ENCODE measurements at places on chromosomes 7 and 10.

- DNase-seq, result no peak
These were observed 31.6 kb downstream of the ABCB5 start for GRCh38 chr7:20647036-20647435.

DNA sequence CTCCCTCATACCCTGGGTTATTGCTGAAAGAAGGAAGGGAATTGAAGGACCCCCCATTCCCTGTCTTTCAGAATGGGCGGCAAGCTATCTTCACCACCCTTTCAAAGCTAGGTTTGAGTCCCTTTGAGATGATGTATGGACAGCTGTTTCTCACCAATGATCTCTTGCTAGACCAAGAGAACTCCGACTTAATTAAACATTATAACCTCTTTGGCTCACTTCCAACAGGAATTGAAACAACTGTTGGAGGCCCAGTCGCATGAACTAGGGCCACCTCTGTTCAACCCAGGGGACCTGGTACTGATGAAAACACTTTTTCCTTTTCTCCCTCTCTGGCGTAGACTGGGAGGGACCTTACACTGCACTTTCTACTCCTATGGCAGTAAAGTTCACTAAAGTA lies 110.6 kb downstream of the ITGB8 start:
- no peak for DNase-seq

GRCh38 chr7:690478-691360 lies 35.8 kb upstream of the DNAAF5 start:
- DNase-seq, result no peak

DNA sequence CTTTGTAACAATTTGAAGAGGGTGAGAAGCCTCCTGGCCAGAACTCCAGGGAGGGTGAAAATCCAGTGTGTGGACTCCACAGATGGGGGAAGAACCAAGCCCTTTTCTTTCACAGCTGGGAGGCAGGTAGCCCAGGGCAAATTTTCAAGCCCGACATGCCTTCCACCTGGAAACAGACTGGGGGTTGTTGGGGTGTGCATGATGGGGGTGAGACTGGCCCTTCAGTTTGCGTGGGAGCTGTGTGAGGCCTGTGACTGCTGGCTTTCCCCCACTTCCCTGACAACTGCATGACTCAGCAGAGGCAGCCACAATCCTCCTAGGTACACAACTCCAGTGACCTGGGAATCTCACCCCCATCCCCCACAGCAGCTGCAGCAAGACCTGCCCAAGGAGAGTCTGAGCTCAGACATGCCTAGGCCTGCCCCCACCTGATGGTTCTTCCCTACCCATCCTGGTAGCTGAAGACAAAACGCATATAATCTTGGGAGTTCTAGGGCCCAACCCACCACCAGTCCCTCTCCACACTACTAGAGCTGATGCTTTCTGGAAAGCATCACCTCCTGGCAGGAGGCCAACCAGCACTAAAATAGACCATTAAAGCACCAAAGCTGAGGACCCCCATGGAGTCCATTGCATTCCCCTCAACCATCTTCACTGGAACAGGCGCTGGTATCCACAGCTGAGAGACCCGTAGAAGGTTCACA lies 445.4 kb downstream of the TFEC start:
- DNase-seq, result no peak

GRCh38 chr10:2284071-2284470 lies 546.7 kb upstream of the ADARB2 start:
- DNase-seq, result no peak

DNA sequence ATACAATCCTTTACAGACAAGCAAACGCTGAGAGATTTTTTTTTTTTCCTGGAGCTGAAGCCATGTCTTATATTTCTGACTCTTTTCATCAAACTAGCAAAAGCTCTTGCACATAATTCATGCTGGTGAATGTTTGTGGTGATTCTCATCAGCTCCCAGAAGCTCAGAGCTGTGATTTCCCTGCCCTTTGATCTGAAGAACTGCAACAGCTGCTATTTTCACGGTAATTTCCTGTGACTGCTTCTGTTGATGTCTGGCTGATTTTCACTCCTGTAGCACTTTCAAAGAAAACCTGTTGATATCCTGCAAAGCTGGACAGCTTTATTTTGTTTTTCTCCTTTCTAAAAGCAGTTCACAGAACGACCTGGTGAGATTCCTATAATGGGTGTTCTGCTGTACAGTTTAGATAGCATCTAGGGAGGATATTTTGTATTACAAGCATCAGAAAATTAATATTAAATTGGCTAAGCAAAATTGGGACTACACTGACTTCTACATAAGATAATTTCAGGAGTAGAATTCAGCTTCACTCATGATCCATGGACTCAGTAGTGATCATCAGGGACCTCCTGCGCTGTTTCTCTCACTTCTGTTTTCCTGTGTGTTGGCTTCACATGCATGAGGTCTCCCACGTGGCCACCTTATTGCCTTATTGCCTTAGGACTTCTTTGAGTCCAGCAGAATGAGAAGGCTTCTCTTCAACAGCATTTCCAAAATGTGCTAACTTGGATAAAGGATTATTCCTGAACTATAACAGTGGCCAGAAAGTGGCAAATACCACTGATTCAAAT lies 1111.6 kb upstream of the SORCS1 start:
- DNase-seq, result no peak

GRCh38 chr10:79559726-79560125 lies 481 bp downstream of the SFTPA2 start:
- DNase-seq, result no peak

- no peak for DNase-seq
These were observed 2.5 kb downstream of the CHN2 start for GRCh38 chr7:29196971-29197595.

- DNase-seq, result no peak
These were observed 68.9 kb upstream of the NFE2L3 start for GRCh38 chr7:26083113-26083512.

GRCh38 chr10:16408379-16408778 lies 28.4 kb upstream of the PTER start:
- DNase-seq, result no peak

GRCh38 chr10:7130191-7130911 lies 280.5 kb downstream of the SFMBT2 start:
- no peak for DNase-seq
